ENCODE measurements at places on chromosomes 1 and 21.
A peak's percentile ranks its signal among the peaks of the same experiment; 100 is the strongest.

GRCh38 chr1:245118806-245119205 lies 36.0 kb upstream of the KIF26B start:
- DNase-seq, result no peak

DNA sequence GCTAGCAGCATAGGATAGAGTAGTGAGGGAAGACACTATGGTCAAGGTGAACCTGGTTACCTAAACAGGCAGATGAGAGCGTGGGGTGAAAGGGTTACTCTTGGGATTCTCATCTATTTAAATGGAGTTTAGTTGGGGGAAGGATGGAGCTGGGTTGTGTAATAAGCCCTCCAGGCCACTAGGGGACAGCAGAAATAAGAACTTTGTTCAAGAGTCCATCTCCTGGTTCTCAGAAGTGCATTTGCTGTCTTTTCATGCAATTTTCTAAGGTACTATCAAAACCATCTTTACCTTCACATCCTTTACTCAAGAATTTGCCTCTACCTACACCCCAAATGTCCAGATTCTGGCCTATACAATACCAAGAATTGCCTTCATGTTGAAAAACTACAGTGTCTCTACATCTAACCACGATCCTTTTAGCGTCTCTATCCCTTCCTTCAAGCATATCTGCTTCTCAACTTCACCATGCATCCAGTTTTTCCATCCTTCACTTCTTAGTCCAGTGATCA lies 28.0 kb downstream of the SLAMF1 start:
- DNase-seq, result peak; percentile 52

- no peak for DNase-seq
These were observed 8.2 kb downstream of the RC3H1 start for GRCh38 chr1:174013864-174014418.

- DNase-seq, result no peak
These were observed 7.1 kb downstream of the SYT2 start for GRCh38 chr1:202703191-202703590.

- peak; percentile 10 for DNase-seq
These were observed 149.1 kb downstream of the FCRL5 start for GRCh38 chr1:157403203-157403602.

GRCh38 chr1:2229911-2230731 lies 2.0 kb downstream of the SKI start:
- peak; percentile 54 for DNase-seq

DNA sequence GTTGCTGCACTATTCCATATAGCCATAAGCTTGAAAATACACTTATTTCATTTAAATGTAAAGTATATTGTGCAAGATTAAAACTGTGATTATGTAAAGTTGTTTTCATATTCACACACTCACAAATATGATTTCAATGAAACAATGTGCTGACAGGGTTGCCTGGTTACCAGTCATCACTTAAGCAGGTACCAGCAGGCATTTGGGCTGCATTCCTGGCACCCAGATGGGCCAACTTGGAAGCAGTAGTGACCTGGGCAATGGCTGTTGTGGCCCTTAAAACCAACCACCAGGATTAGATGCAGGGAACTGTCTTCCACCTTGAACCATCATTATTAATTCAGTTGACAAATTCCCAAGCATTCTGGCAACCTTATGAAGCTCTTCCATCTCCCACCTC lies 45.0 kb upstream of the RASAL2 start:
- DNase-seq, result no peak

DNA sequence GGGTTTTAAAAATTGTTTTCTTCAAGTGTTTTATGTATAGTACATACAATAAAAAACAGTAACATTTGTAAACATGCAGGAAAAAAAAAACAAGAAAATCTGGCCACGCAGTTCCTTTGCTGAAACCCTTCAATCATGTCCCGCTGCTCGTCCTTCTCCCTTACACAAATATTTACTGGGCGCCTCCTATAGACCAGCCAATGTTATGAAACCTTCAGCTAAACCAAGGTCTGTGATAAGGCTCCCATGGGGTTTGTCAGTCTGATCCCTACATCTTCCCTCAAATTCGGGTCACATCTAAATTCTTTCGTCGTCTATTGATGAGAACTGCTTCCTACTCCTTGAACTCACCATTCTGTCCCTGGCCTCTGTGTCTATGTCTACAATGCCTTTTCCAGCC lies 583.9 kb downstream of the SMYD3 start:
- DNase-seq, result no peak

DNA sequence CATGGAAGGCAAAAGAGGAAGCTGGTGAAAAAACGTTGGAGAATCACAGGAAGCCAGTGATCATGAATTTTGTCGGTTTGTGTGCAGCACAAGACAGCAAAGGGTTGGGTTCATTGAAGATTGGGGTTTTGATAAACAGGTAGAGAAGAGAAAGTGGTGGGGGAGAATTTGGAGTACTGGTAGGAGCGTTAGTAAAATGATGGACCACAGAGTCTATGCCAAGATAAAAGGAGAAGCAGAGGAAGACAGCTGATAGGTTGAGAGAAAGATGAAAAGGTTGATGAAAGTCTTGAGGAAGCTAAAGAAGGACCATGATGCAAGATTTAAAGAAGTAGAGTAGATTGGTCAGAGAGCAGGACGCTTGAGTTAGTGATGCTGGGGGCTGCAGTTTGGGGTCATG lies 156.8 kb upstream of the POU3F1 start:
- DNase-seq, result no peak

DNA sequence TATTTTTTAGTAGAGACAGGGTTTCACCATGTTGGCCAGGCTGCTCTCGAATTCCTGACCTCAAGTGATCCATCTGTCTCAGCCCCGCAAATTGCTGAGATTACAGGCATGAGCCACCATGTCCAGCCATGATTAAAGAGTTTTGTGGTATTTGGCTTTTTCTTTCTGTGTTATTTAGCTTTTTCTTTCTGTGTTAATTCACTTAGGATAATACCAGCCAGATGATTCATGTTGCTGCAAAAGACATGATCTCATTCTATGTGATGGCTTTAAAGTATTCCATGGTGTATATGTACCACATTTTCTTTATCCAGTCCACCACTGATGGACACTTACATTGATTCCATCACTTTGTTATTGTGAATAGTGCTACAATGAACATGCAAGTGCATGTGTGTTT lies 1135.2 kb downstream of the AMY1C start:
- no peak for DNase-seq

DNA sequence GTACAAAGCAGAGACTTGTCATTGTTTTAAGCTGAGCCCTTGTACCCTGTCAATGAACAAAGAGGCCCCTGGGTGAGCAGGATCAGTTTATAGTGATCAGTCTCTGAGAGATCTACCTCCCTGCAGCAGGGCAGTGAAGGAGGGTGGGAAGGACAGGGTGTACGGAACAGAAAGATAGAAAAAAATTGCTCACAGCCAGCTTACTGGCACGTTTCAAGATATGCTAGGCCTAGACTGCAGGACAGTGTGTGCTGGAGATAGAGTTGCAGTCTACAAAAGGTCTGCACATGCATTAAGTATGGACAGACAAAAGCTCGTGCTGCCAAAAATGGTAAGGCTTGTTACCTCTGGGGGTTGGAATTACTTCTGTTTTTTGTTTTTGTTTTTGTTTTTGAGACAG lies 34.6 kb downstream of the OVAAL start:
- no peak for DNase-seq

GRCh38 chr21:30444204-30444603 lies 4.1 kb downstream of the KRTAP15-1 start:
- DNase-seq, result no peak

DNA sequence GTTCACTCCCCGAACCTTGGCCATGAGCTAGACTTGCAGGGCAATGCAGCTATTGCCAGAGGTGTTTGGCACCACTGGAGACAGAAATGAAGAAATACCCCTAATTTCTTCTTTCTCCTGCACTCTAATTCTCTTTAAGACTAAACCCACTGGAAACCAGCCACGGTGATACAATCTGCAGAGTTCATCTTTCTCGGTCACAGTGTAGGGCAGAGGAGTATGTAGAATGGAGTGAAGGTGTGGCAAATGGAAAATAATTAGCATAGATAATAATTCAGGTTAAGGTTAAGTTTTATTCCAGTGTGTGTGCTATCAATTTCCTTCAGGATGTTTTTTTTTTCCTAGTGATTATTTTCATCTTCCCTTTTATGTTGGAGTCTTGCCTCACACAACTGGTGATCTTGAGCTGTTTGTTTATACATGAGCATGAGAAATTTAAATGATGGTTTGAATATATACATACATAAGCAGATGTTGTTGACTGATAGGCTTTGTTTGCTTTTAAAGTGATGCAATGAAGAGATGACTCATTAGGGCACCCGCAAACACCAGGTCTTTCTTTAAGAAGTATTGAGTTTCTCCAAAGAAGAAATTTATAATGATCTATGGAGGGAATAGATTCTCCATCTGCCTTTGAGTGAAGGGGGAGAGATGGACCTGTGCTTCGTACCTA lies 81.9 kb downstream of the SPATA17 start:
- no peak for DNase-seq

- DNase-seq, result no peak
These were observed 20.4 kb downstream of the PSMB4 start for GRCh38 chr1:151419819-151420218.

DNA sequence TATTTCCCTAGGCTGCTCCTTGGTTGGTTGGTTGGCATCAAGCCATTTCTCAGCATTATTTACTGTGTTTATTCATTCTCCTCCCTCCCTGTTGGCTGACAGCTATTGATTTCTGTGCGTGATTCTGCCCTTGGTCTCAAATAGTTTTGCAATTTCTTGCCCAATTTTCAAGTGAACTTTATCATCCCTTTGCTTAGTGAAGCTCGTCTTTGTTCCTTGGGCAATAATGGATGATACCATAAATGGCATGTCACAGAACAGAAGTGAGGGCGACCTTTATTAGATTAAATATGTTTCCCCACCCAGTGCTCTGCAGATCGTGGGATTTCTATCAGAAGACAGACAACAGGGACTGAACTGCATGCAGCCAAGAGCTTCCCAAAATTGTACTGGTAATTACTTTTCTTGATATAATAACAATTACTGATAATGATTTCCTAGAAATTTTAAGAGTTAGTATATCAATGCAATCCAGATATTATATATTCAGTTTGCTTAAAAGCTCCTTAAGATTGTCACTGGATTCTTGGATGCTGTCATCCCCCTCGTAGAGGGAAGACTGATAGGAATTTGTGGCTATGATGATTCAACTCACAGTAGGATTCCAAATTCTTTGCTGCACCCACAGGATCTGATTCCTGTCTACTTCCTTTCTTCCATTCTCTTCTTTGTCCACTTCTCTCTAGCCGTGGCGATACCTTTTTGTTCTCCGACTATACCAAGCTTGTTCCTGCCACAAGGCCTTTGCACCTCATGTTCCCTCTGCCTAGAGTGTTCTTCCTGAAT lies 122.1 kb upstream of the KAZN start:
- DNase-seq, result peak; percentile 47

GRCh38 chr1:216723274-216723780 lies at the start of gene ESRRG:
Gene ESRRG, minus strand, starts transcription at chr1:216723429. Its CDS starts 130 bp downstream, at chr1:216723299.
- peak; percentile 43 for DNase-seq

DNA sequence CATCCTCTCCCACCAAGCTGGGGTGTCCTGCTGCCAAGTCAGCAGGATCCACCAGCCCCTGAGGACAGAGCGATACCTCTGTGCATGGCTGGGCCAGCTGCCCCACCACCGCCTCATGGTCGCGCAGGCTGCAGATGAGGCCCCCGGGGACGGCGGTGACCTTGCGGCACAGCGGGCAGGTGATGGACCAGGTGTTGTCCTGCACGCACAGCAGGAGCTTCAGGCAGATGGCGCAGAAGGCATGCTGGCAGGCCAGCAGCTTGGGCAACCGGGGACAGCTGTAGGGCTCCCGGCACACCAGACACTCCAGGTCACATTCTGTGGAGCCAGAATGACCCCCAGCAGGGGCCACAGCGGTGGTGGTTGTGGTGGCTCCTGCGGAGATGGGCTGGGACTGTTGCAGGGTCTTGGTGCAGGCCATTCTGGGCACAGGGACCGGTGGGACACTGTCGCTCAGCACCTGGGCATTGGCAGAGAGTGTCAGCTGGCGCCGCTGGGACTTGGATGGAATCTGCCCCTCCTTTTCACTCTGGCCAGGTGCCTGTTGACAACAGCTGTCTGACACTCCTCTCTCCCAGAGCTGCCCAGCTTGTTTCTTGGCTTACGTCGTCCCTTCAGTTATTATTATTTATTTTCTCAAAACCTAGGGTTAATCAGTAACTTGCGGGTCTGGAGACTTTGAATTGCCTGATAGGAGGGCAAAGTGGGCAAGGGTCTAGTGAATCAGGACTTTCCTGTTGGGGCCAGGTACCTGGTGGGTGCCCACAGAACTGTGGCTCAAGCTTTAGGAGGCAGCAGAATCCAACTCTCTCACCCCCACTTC lies at the start of gene RNF186:
Gene RNF186, minus strand, starts transcription at position 603 of the 823 bp plus-strand sequence. Its CDS starts 182 bp downstream, at position 421.
- DNase-seq, result no peak

GRCh38 chr1:240242601-240243144 lies 151.0 kb downstream of the FMN2 start:
- DNase-seq, result no peak

GRCh38 chr1:162753001-162753658 lies 37.4 kb upstream of the HSD17B7 start:
- no peak for DNase-seq

GRCh38 chr1:58660105-58660504 lies 39.8 kb downstream of the MYSM1 start:
- DNase-seq, result no peak

GRCh38 chr1:244246334-244246733 lies 195.3 kb downstream of the ZBTB18 start:
- DNase-seq, result no peak

- DNase-seq, result no peak
These were observed 51.3 kb upstream of the SLC45A1 start for GRCh38 chr1:8266436-8267165.

DNA sequence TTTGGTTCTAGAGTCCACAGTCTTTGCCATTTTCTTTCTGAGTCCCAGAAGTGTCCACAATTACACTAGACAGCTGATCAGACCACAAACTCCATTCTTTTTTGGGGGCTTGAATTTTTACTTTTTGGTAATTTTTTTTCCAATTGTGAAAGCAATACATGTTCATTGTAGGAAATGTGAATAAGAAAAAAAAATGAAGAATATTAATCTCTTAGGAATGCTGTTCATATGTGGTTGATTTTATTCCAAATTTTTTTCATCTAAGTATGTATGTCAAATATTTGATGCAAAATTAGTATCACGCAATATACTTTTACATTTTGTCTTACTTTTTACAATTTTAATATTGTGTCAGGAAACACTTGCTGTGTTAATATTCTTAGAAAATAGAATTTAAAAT lies 76.4 kb upstream of the ETS2 start:
- no peak for DNase-seq

DNA sequence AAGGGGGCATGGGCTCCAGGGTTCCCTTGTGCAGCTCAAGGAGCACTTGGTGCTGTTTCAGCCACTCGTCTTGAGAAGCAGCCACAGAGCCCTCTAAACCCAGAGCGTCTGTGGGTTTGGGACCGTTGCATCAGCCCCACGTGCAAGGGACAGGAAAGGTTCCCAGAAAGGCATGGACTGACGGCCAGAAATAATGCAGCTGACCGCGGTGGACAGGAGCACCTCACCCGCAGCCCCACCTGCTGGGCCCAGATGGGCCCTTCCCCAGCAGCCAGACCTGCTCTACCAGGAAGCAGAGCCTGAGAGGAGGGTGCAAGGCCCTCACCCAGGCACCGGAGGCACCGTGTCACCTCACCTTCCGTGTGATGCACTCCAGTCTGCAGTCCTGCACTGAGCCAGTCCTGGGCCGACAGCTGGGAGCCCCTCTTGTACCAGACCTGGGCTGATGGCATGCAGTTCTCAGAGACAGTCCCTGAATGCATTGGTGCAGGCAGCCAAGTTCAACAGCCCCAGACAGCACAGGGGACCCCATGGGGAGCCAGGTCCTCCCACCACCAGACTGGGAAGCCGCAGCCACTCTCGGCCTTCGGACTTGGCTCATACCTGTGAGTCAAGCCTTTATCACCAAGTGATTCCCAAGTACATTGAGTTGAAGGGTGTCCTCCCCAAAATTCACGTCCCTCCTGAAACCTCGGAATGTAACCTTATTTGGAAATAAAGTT lies 4.8 kb upstream of the TFF3 start:
- no peak for DNase-seq

GRCh38 chr1:109792056-109792831 lies 28.5 kb upstream of the EPS8L3 start:
- DNase-seq, result peak; percentile 90
